Left renal pelvis (tissue), 4 donors: ENCODE measurements at places on chromosomes 1 and 21. TPM values are rescaled to one million over a fixed set of nuclear protein-coding genes. Genes with fewer than 3 reads are reported as not detected.

Gene FCRL5
- 0.14 TPM for polyA plus RNA-seq

Gene IL23R
- not detected for polyA plus RNA-seq

- DNase-seq: no peak
Observed at GRCh38 chr1:8004803-8005573, 21.1 kb downstream of the ERRFI1 start.

DNA sequence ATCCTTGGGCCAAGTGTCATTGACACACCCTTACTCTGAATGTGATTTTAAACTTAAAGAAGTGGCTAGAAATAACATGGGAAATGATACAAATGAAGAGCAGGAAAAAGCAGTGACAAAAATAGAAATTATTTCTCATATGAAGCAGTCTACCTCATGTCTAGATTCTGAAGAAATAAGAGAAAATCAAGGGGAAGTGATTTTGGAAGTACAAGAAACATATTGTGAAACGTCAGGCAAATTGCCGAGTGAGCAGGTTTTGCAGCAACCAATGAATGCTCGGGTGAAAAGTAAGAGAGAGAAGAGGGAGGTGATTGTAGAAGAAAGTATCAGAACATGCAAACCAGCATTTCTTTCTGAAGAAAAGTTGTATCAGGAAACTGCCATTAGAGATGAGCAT lies 130.7 kb downstream of the MACF1 start:
- DNase-seq: no peak

DNA sequence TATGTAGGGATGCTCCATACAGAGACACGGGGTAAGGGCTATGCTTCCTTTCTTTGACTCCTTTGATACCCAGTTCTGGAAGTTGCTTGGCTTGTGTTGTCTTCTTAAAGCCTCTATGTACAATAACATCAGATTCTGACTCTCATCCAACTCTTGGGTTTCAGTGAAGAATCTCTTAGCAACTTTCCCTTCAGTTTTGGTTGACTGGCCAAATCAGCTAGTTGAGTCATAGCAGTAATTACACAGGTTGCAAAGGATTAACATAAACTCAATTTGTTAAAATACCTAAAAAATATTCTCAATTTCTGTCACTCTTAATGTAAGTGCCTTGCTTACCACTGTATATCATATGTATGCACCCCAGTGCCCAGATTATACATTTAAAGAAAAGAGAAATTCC lies 9.2 kb downstream of the CD1E start:
- no peak for DNase-seq

DNA sequence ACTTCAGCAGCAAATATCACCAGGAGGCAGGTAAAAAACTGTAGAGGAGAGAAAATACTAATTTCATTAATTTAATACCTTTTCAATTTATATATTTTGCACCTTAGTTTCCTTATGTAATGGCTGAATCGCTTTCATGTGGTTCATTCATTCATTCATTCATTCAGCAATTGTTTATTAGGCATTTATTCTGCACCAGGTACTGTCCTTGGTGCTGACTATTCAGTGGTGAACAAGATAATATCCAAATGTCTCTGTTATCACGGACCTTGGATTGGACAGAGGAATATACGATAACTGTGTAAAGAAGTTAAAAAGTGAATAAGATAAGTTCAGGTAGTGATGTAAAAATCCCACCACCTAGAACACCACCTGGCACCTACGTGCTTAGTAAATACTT lies 28.8 kb downstream of the TSPAN2 start:
- DNase-seq: no peak

Gene PRAMEF15
- polyA plus RNA-seq: not detected
